ENCODE measurements at places on chromosomes 1 and 21. TPM values are rescaled to one million over a fixed set of nuclear protein-coding genes. Genes with fewer than 3 reads are reported as not detected.
A peak's percentile ranks its signal among the peaks of the same experiment; 100 is the strongest.

- no peak for DNase-seq
Measured at GRCh38 chr1:21933397-21934248, 3.5 kb downstream of the HSPG2 start.

Gene CLCA4
- not detected for total RNA-seq

Gene TNFAIP8L2
- total RNA-seq, result 24.2 TPM

Gene SERTAD4
- total RNA-seq, result not detected

Gene WNT9A
- 0.12 TPM for total RNA-seq

Gene C1QTNF12
- 3.8 TPM for total RNA-seq

Gene OR2T11
- not detected for total RNA-seq

DNA sequence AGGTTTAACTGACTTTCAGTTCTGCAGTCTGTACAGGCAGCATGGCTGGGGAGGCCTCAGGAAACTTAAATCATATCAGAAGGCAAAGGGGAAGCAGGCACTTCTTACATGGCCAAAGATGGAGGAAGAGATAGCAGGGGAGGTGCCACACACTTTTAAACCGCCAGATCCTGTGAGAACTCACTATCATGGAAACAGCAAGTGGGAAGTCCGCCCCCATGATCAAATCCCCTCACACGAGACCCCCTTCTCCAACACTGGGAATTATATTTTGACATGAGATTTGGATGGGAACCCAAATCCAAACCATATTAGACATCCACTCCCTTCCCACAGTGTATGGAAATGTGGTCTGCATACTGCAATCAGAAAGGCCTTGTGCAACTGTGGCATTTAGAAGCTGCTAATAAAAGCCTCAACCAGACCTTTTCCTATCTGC is 148.2 kb downstream of the FCRL5 start:
- DNase-seq, result no peak

- DNase-seq, result no peak
Measured at GRCh38 chr1:86460998-86461397, 7.7 kb upstream of the CLCA1 start.

Gene GBP1
- total RNA-seq, result 67.9 TPM

Gene DISC1
- 3.9 TPM for total RNA-seq

Gene CAPZA1
- total RNA-seq, result 261 TPM

- no peak for DNase-seq
Measured at GRCh38 chr1:19814681-19815503, at the start of gene RNF186. RNF186 (minus strand) TSS chr1:19815283; CDS start chr1:19815101, 182 bp downstream.

DNA sequence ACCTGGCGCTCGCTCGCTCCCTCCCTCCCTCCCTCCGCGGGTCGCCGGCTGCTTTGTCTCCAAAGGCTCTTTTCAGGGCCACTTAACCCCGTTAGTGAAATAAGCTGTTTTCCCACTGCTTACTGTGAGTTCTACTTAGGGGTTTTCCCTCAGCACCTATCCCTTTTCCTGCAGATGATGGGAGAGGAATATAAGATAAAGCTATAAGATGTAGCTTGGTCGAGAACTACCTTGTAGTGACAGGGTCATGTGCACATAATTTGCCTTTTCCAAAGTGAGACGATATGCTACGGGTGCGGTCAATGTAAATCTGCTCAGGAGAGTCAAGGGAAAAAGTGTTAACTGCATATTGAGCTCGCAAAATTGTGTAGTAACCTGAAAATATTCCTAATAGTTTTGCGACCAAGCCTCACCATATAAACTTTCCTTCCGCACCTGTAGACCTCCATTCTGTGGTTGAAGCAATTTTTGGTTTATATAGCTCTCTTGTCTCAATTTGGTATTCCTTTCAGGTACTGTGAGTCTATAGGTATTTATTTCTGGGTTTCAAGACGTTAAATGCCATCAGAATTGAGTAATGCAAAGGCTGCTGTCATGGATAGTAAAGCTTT is 55.8 kb upstream of the BOLA1 start:
- no peak for DNase-seq

Gene FAM229A
- total RNA-seq, result 4.2 TPM

- DNase-seq, result no peak
Measured at GRCh38 chr1:90201467-90202358, 206.8 kb downstream of the ZNF326 start.

- DNase-seq, result no peak
Measured at GRCh38 chr1:26090893-26091292, 20.7 kb upstream of the PDIK1L start.

GRCh38 chr1:159882527-159882862 is 17.5 kb downstream of the CFAP45 start:
- no peak for DNase-seq

DNA sequence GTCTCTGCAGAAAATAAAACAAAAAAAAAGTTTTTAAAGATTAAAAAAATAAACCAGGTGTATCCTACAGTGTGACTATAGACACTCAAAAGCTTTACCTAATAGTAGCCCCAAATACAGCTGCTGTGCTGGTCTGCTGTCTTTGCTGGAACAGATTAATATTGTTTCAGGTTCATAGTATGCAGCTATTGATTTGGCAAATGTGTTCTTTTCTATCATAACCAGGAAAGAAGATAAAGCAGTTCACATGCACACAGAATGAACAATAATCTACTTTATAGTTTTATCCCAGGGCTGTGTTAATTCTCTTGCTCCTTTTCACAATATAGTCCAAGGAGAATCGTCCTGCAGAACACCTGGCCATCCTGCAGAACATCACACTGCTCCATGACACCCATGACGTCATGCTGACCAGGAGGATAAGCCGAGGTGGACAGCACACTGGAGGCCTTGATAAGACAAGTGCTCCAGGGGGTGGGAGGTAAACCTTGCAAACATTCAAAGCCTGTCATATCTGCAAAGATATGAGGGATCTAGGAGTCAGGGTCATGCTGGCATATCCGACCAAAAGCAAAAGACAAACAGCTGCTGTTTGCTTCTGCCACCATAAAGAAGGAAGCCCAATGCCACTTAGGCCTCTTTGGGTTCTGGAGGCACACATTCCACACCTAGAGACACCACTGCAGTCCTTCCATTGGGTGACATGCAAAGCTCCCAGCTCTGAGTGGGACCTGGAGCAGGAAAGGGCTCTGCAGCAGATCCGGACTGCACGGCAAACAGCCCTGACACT is 86.1 kb upstream of the SLC2A1 start:
- DNase-seq, result no peak

DNA sequence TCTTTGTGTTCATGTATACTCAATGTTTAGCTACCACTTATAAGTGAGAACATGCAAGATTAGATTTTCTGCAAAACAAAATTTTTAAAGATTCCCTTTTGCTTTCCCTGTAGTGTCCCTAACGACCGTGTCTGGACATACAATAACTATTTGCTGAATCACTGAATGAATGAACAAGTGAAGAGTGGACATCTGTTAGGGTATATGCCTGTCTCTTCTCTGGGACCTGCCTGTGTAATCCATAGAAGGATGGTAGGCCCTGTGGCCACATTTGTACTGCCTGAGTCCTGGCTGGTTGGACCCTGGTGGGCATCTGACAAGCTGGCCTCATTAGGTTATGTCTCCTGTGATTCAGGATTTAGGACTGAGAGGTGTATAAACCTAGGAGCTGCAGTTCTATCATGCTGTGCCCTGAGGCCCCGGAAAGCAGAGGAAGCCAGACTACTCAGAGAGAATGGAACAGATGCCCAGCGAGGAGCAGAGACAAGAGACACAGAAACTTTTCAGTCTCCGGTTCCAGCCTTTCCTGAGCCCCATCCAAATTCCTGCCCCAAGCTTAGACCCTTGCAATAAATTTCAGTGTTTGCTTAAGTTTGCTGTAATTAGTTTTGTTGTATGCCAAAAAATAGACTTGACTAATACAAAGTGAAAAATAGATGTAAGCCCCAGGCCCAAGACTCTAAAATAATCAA is 7.5 kb upstream of the NCF2 start:
- DNase-seq, result no peak

DNA sequence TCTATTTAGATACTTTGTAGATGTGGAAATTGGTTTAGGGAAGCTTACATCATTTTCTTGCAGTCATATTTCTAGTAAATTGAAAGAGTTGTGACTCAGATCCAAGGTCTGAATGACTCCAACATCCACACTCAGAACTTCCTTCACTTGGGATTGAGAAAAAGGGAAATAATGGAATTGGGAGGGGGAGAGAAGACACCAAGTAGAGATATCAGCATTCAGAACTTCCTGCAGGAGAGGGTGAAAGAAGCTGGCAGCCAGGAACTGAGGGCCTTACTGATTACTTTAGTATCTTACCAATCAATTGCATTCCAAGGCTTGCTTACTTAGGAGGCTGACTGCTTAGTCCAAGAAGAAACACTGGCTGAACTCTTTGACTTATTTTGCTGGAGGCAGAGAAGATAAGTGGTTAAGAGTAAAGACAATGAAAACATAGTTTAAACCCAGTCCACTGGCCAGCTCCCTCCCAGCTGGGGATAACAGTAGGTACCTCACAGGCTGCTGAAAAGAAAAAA is 21.7 kb downstream of the APP start:
- DNase-seq, result no peak

DNA sequence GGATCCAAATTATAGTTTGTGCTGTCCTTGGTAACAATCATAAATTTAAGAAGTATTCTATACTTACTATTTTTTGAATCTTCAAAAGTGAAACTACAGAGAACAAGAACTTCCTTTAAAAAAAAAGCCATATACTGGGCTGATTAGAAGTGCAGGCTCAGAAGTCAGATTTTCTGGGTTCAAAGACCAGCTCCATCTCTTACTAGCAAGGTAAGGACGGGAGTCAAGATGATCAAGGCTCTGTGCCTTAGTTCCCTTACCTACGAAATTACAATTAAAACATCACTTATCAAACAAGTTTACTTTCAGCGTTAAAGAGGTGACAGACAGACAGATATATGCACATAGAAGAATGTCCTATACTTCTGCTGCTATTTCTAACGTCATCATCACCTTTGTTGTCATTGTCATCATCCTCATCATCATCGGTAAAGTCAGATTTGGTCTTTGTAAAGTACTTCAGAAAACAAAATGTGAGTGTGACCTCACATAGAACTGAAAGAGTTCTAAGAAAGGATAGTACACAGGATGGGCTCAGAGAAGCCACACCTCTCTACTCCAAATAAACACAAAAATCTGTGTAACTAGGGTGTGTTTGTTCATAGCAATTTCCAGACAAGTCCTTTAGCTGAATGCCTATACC is 178.7 kb downstream of the VAV3 start:
- DNase-seq, result no peak

GRCh38 chr1:49086327-49086726 is 309.6 kb upstream of the BEND5 start:
- DNase-seq, result no peak

DNA sequence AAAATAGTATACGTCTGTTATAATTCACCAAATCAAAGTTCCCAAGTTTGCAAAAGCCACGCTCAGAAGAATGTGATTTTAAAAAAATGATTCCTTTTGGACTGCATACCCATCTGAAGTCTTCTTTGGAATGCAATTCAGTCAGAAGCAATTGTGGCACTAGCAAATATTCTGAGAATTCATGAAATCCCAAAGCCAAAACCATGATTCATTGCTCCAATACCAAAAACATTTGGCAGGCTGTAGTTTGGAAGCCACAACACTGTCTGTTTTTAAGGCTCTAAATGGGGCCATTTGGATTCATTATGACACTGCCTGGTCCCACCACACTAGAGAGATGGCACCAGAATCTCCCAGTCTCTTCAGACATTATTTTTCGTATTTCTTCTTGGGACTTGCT is 21.8 kb upstream of the LRRC53 start:
- no peak for DNase-seq

DNA sequence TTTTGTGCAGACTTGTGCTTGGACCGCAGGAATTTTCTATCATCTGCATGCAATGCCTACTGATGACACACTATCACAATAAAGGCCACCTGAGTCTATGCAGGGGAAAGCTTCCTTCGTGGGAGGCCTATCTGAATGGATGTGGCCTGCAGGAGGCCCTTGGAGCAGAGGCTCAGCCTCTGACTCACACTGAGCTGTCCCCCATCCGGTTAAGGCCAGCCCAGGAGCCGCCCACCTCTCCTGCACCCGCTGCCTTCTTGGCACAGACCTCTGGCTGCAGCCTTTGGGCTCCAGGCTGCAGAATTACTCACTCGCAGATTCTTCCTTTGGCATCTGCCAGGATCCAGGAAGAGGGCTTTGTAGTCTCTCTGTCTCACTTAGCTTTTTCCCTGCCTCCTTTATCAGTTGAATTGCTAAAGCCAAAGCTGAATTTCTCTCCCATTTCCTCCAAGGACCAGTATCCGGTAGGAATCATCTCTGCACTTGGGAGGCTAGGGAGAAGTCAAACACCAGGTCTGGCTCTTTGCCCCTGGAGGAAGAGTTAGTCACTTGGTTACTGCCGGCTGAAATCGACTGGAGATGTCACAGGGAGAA is 65.1 kb upstream of the JUN start:
- DNase-seq, result peak; percentile 48

All from activated CD4-positive, alpha-beta memory T cell treated with anti-CD3 and anti-CD28 coated beads for 36 hours (primary cell).